Stimulated activated CD8-positive, alpha-beta memory T cell treated with anti-CD3 and anti-CD28 coated beads, Interleukin-7, amount 100 ng/mL, for 48 hours (primary cell): ENCODE measurements at places on chromosomes 4 and X.

GRCh38 chr4:87811977-87812376 is 12.6 kb downstream of the IBSP start:
- no peak for DNase-seq

GRCh38 chr4:155742310-155743015 is 16.4 kb upstream of the GUCY1B1 start:
- DNase-seq = no peak

DNA sequence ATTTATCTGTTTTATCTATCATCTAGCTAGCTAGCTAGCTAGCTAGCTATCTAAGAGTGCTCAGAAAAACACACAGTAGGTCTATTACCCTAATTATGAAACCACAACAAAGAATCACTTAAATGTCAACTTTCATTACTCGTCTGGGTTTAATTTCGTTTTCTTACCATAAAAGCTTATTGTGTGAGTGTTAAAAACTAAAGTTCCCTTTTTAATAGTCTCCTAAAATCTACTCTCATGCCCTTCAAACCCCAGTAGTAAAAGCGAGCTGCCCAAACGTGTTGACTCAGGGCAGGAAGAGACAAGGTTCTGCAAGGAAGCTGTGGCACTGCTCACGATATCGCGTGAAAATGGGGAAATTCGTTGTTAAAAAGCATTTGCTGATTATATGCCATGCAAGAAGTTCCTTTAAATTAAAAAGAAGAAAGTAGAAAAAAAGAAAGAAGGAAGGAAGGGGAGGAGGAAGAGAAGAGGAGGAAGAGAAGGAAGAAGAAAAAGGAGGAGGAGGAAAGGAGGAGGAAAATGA is 595 bp downstream of the MBNL3 start:
- no peak for DNase-seq

DNA sequence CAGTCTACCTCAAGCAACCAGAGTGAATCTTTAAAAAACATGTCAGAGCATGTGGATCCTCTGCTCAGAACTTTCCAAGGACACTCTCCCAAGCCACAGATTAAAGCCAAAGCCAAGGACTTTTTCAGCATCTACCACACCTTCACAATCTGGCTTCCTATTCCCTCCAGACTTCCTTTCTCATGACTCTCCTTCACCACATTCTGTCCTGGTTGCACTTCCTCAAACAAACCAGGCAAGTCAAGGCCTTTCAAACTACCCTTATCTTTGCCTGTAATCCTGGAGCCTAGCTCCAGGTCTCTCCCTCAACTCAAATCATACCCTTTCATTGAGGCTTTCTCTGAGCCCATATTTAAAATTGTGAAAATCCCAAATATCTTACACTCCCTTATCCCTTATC is 191.6 kb upstream of the GALNTL6 start:
- no peak for DNase-seq

GRCh38 chrX:119640731-119641170 is 34.5 kb upstream of the NKRF start:
- no peak for DNase-seq

DNA sequence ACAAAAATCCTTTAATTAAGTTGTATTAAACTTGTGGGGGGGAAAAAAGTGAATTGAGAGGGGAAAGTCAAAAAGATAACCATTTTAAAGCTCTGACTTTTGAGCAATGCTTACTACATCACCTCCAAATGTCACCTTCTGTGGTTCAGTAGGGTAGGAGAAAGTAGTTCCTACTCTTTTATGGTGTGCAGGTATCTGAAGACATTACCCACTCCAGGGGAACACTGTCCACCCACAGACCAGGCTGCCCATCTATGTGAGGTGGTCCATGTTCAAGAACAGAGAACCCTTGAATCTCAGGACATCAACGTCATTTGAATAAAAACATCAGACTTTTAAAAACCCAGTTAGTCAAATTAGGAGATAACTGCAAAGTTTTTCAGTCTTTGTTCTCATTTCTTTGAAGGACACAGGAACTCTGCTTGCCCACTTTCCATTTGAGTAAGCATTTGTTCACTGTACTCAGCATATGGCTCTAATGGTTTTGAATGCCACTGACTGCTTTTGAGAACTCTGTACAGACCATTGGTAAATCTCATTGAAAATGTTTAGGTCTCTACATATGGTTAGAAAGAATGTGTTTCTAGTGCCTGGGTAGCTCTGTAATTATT is 18.4 kb downstream of the NMU start:
- DNase-seq = no peak

- no peak for DNase-seq
Observed at GRCh38 chrX:51955200-51955599, 61.8 kb downstream of the MAGED1 start.

- DNase-seq = no peak
Observed at GRCh38 chr4:173526724-173527102, 3.3 kb downstream of the HAND2 start.

GRCh38 chr4:38368613-38369012 is 295.4 kb upstream of the KLF3 start:
- peak; percentile 20 for DNase-seq

DNA sequence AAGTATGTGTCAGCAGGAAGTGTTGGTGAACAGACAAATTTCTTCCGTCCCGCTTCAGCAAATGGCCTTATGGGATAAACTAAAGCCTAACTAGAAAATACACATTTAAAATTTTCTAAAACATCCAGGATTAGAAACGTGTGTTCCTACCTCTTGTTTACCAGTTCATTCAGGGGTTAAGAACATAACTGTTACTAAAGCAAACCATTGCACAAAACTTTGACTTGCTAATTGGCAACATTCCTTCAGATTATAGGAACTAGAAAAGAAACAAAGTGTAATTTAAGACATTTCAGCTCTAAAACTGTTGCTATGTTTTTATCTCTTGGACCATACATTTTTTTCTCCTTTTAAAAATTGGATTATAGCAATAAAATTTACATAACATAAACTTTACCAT is 39.5 kb upstream of the CXCL13 start:
- no peak for DNase-seq
